ENCODE measurements at places on chromosomes 3 and 15.

DNA sequence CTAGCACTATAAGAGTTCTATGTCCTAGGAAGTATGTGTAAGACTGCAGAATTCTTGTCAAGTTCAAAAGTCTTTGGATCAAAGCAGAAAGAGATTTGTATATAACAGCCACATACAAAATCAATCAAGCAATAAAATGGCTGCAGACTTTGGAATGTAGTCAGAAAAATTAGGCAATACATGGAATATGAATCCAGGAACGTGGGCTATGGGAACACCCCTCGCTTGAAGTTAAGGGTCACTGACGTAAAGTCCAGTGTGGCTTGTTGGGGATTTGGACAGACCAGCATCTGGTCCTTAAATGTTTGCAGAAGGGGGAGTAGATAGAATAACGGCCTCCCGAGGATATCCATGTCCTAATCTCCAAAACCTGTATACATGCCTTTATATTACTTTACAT, 178.6 kb downstream of the ADAMTS9 start:
- DNase-seq: no peak

- DNase-seq: no peak
These were observed 21.0 kb downstream of the C2CD4A start for GRCh38 chr15:62087671-62088352.

- DNase-seq: no peak
These were observed 27.5 kb downstream of the CDCP1 start for GRCh38 chr3:45118615-45119071.

DNA sequence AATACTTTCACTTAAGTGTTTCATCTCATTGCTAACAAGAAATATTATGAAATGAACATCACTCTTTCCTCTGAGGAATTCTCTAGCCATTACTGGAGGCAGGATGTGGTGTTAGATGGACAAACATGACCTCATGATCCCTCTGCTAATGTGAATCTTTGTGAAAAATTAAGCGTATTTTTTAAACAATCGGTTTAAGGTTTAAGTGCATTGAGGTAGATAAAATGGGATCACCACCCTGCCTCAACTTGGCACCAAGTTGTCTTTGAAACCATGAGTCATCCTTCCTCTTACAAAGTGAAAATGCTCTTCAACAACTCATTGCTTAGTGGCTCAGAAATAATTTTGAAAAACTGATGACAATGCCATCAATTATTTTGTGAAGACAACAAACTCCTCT, 76.0 kb upstream of the DCBLD2 start:
- DNase-seq: no peak

- DNase-seq: no peak
These were observed 43.4 kb downstream of the C2CD4A start for GRCh38 chr15:62109982-62110851.

- no peak for DNase-seq
These were observed 84.5 kb downstream of the AQP9 start for GRCh38 chr15:58222679-58223078.

Measured in activated CD8-positive, alpha-beta memory T cell treated with anti-CD3 and anti-CD28 coated beads for 48 hours (primary cell).